ENCODE measurements at places on chromosomes 12 and 14.

DNA sequence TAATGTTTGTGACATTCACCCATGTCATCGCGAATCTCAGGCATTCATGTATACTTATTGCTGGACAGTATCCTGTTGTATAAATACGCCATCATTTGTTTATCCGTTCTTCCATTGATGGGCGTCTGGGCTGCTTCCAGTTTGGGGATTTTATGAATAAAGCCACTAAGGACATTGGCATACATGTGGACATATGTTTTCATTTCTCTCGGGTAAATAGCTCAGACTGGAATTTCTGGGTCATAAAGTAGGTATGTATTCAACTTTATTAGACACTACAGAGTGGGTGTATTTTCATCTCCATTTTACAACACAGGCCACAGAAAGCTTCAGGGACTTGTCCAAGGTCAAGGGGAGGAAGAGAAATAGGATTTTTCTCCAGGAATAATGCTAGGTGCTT, 48.9 kb downstream of the HRK start:
- no peak for DNase-seq
- no peaks in the 10 kb centered on the region for H3K4me1 ChIP-seq
- no peaks in the 10 kb centered on the region for H3K36me3 ChIP-seq
- H3K27ac ChIP-seq, result no peak overlapping the region

DNA sequence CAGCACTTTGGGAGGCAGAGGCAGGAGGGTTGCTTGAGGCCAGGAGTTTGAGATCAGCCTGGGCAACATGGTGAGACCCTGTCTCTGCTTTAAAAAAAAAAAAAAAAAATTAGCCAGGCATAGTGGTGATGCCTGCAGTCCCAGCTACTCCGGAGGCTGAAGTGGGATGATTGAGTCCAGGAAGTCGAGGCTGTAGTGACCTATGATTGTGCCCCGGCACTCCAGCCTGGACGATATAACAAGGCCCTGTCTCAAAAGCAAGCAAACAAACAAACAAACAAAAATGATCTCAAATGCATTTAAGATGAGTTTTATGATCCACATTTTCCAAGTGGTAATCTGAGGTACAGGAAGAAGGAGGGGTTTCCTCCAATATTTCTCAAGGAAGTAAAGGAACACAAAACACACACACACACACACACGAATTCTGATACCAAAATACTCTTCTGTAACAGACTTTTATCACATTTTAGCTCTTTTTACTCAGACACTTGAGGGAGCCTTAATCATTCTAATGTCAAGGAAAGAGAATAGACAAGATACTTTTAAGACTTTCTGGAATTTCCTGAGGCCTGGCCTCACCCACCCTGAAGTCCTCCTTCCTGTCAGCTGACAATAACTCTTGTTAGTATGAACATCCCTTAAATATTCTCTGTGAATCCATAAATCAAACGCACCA, 44.4 kb upstream of the CERS5 start:
- no peak overlapping the region for H3K4me3 ChIP-seq
- H3K36me3 ChIP-seq, result peaks cover 25% of the 10 kb centered on the region
- H3K4me1 ChIP-seq, result peaks cover 6% of the 10 kb centered on the region

GRCh38 chr12:100858656-100859055, 64.1 kb downstream of the ANO4 start:
- no peaks in the 10 kb centered on the region for H3K27me3 ChIP-seq
- H3K27ac ChIP-seq, result no peak overlapping the region
- H3K4me1 ChIP-seq, result peaks cover 2% of the 10 kb centered on the region

GRCh38 chr12:32964981-32965585, 68.5 kb upstream of the PKP2 start:
- H3K27ac ChIP-seq, result no peak overlapping the region
- no peaks in the 10 kb centered on the region for H3K4me1 ChIP-seq
- DNase-seq, result no peak
- no peak overlapping the region for H3K4me3 ChIP-seq
- H3K27me3 ChIP-seq, result no peaks in the 10 kb centered on the region

GRCh38 chr12:59768031-59768430, 172.2 kb downstream of the SLC16A7 start:
- H3K4me1 ChIP-seq, result no peaks in the 10 kb centered on the region
- H3K4me3 ChIP-seq, result no peak overlapping the region
- no peaks in the 10 kb centered on the region for H3K27me3 ChIP-seq
- DNase-seq, result no peak

DNA sequence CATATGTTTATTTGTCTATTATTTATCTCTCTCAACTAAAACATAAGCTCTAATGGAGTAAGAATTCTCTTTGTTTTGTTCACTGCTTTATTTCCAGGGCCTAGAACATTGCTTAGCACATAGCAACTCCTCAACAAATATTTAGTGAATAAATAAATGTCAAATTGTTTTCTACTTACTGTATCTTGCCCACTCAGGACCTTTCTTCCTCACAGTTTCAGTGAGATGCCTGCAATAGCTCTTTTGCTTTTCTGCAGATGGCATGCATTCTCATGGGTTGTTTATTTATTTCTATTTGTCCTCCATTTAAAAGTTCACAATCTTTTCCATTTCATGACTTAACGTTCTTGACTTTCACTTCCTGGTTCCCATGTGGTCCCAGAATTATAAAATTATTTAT, 94.9 kb upstream of the TTC7B start:
- H3K27me3 ChIP-seq, result peaks cover 4% of the 10 kb centered on the region
- H3K4me1 ChIP-seq, result no peaks in the 10 kb centered on the region
- no peak overlapping the region for H3K27ac ChIP-seq
- no peak overlapping the region for H3K4me3 ChIP-seq
- H3K36me3 ChIP-seq, result no peaks in the 10 kb centered on the region
- DNase-seq, result no peak

GRCh38 chr14:62957562-62957961, 87.7 kb downstream of the KCNH5 start:
- no peak overlapping the region for H3K4me3 ChIP-seq
- peaks cover 2% of the 10 kb centered on the region for H3K4me1 ChIP-seq
- no peaks in the 10 kb centered on the region for H3K36me3 ChIP-seq
- H3K27ac ChIP-seq, result no peak overlapping the region
- DNase-seq, result peak; percentile 99

DNA sequence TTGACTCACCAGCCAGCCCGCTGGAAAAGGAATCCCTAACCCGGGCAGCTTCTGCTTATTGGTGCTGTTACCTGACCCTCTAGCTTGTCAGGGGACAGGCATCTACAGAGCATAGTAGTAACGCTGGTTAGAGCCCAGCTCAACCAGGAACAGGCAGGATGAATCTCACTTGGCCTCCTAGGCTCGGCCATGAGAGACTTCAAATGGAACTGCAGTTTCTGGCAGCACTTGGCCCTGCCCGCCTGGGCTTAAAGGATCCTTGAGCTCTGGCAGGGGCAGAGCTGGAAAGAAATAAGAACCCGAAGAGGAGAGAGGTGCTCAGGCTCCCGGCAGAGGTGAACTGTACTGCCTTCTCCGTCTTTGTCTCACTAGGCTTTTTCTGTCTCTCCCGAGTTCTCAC, 2.3 kb upstream of the LHX5 start:
- no peak for DNase-seq
- H3K36me3 ChIP-seq, result no peaks in the 10 kb centered on the region
- no peaks in the 10 kb centered on the region for H3K4me1 ChIP-seq
- H3K27me3 ChIP-seq, result peaks cover 91% of the 10 kb centered on the region
- H3K4me3 ChIP-seq, result no peak overlapping the region
- H3K27ac ChIP-seq, result no peak overlapping the region

- peaks cover 4% of the 10 kb centered on the region for H3K4me1 ChIP-seq
- H3K36me3 ChIP-seq, result peaks cover 3% of the 10 kb centered on the region
- DNase-seq, result peak; percentile 28
- no peak overlapping the region for H3K4me3 ChIP-seq
Measured at GRCh38 chr14:101932673-101933072, 31.7 kb upstream of the DYNC1H1 start.

- DNase-seq, result peak; percentile 19
- H3K27ac ChIP-seq, result no peak overlapping the region
- H3K4me1 ChIP-seq, result no peaks in the 10 kb centered on the region
- no peak overlapping the region for H3K4me3 ChIP-seq
- H3K27me3 ChIP-seq, result no peaks in the 10 kb centered on the region
Measured at GRCh38 chr12:18387706-18388105, 126.4 kb downstream of the PIK3C2G start.

DNA sequence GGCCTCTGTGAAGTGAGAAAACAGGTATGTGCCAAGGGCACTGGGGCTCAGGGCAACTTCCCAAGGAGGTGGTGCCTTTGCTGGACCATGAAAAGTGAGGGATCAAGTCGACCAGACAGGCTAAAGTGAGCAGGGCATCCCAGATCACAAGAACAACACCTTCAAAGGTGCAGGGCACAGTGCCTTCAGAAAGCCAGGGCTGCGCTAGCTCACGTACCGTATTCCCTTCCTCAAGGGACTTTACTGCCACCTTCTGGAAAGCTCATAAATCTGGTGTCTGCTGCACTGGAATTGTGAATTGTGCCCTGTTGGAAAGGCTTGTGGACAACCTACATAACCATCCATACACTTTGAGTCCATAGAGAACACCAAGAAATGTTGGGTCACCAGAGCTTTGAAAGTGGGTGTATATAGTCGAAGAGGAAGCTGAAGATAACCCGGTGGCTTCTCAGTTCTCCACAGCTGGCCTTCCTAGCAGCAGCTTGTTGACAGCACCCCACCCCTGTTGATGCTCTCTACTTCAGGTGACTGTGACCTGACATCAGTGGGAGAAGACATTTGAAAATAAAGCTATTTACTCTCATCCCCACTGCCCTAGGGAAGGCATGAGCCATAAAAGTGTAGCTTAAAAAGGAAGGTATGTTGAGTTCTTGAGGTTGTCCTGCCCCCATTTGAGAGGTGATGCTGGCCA, 24.5 kb downstream of the FIGNL2 start:
- H3K4me1 ChIP-seq, result peaks cover 3% of the 10 kb centered on the region
- H3K4me3 ChIP-seq, result no peak overlapping the region
- DNase-seq, result peak; percentile 73
- H3K36me3 ChIP-seq, result no peaks in the 10 kb centered on the region
- no peak overlapping the region for H3K27ac ChIP-seq
- no peaks in the 10 kb centered on the region for H3K27me3 ChIP-seq

Measured in IMR-90 (cell line).